ENCODE measurements at places on chromosomes 4 and X. TPM values are rescaled to one million over a fixed set of nuclear protein-coding genes. Genes with fewer than 3 reads are reported as not detected.

Gene MMRN1
- total RNA-seq, result not detected

Gene GPR143
- total RNA-seq, result not detected

Gene FAM50A
- total RNA-seq, result 49.5 TPM

Gene PDS5A
- total RNA-seq, result 66.2 TPM

Gene MSX1
- total RNA-seq, result 10.2 TPM

All from Karpas-422 (cell line).